ENCODE measurements at places on chromosomes 5 and 9. TPM values are rescaled to one million over a fixed set of nuclear protein-coding genes. Genes with fewer than 3 reads are reported as not detected.

NMUR2 gene
- not detected for total RNA-seq

HMCN2 gene
- 5.3 TPM for total RNA-seq

EIF4EBP3 gene
- total RNA-seq: 20.6 TPM

GARIN3 gene
- not detected for total RNA-seq

IQGAP2 gene
- 7.9 TPM for total RNA-seq

PCDHGC5 gene
- total RNA-seq: 6.1 TPM

Measured in cardiac septum (tissue), 1 donor.